ENCODE measurements at places on chromosomes 5 and 9.

DNA sequence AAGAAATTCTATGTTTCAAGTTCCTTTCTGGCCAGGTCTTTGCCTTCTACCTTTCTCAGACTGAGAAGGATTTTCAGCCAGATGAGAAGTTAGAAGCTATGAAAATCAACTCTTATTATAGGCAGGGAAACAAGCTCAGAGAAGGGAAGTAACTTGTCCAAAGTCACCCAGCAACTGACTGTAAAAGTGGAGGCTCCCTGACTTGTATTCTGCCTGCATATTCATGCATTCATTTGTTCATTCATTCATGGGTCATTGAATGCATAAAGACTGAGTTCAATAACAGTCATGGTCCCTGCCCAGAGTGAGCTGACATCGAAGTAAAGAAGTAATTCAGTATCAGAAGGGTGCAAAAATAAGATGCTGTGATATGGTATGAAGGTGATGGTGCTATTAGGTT lies 239.6 kb downstream of the PAPPA start:
- no peak for DNase-seq

DNA sequence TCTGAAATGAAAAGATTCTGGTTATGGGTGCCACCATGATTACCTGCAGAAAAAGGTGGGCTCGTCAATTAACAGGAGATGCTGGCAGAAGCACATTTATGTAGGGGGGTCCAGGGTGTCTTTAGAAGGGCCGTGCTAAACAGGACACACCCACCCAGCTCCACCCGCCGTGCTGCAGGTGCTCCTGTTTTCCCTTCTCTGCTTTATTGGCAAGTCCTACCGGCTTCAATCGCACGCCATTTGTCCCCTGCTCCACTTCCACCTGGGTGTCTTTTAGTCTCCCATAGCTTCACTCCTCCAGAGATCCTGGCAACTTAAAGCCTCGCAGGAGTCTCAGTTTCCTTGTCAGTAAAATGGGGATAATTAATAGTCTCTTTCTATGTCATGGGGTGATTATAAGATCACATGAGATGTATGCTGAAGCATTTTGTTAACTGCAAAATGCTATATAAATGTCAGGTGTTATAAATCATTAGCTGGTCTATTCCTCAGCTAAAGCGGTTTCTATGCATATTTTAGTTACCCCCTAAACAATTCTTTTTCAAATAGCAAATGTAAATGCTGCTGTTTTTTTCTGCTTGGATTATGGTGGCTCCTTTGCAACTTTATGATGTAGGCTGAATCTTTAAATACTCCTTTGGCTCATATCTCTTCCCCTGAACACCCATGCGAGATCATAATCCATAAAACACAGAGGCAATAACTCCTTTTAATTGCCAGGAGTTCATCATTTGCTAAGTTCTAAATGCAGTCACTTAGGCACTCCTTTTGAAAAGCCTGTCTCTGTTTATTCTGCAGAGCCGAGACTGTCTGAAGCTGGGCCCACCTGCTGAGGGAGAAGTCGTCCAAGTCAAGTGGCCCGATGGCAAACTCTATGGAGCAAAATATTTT lies 406.9 kb downstream of the KDM4C start:
- DNase-seq: no peak

- no peak for DNase-seq
Measured at GRCh38 chr9:95229230-95229915, 88.1 kb downstream of the FANCC start.

- no peak for DNase-seq
Measured at GRCh38 chr9:3648722-3649246, 123.0 kb upstream of the RFX3 start.

- no peak for DNase-seq
Measured at GRCh38 chr9:89491694-89492093, 6.2 kb downstream of the SEMA4D start.

DNA sequence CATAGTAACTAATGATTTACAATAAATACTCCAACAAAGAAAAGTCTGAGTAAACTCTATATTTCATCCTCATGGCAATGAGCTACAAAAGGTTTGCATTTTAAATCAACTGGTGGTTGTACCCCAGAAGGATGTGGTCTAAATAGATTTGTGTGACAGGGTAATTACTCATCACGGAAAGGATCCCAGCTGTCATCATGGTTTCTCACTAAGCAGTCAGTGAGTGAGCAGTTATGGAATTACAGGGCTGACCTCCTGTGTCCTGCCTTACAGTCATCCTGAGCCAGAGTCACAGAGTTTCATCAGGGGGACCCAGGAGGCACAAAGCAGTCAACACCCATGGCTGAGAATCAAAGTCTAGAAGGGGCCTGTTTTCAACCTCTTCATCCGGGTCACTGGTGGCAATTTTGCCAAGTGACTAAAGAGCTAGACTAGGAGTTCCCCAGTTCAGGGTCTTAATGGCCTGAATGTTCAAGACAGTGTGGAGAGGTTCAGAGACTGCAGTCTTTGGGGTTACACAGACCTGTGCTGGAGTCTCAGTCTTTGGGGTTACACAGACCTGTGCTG lies 210.7 kb upstream of the SLC24A2 start:
- peak; percentile 21 for DNase-seq

DNA sequence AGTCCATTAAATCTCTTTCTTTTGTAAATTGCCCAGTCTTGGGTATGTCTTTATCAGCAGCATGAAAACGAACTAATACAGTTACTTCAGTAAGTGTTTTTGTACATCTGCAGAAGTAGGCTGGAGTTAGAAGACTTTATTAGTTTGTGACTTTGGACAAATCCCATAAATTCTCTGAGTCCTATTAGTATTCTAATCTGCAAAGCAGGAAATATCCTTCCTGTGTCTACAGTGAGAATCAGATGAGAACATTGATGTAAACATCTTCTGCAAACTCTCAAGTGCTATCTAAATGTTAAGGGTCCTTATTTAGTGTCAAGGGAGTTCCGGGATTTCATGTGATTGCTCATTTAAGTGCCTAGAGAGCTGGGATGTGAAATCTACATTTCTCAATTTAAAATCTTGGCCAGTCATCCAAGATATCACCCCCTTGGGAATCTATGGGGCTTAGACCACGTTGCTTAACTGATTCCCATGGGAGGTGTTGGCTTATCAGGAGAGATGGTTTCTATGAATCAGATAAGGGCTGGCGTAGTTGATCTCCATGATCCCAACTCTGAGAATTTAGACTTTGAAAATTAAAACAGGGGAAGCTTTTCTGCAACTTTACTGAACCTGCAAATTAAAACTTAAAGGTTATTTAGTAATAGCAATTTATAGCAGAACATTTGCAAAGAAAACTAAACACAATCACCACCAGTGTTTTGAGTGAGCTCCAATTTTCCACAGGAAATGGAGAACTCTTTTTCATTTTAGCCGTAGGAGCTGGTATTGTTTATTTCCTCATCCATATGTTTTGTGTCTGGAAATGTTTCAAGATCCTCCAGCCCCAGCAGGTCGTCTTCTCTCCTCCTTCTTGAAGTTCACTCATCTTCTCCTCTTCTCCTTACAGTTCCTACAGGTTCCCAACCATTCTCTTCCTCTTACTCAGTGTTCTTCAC lies 241.6 kb upstream of the CD180 start:
- no peak for DNase-seq

- no peak for DNase-seq
Measured at GRCh38 chr5:40841068-40841805, at the start of gene CARD6. Gene CARD6 (plus strand): TSS chr5:40841367. CDS start chr5:40841383, 16 bp downstream.

DNA sequence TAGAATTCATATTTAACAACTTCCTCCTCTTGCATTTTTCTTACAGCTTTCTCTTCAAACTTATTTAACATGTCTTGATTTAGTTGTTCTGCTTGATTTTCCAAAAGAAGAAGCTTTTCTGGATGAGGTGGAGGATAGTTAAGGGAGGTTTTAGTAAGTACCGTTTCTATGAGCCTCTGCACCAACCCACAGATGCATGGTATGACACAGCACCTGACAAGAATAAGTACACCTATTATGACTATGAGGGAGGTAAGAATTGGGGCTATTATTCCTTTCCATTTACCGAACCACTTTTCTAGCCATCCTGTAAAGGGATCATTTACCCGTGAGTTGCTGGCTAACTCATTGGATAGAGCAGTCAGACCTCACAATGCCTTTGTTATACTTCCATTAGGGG lies 2.5 kb upstream of the HMGCS1 start:
- DNase-seq: no peak

- DNase-seq: no peak
Measured at GRCh38 chr9:20496328-20496727, 126.0 kb downstream of the MLLT3 start.

- DNase-seq: no peak
Measured at GRCh38 chr5:58924306-58924705, 341.4 kb downstream of the RAB3C start.

GRCh38 chr5:62308439-62308838 lies 2.4 kb downstream of the KIF2A start:
- no peak for DNase-seq

- DNase-seq: no peak
Measured at GRCh38 chr5:141635646-141636045, 1.0 kb downstream of the HDAC3 start.

DNA sequence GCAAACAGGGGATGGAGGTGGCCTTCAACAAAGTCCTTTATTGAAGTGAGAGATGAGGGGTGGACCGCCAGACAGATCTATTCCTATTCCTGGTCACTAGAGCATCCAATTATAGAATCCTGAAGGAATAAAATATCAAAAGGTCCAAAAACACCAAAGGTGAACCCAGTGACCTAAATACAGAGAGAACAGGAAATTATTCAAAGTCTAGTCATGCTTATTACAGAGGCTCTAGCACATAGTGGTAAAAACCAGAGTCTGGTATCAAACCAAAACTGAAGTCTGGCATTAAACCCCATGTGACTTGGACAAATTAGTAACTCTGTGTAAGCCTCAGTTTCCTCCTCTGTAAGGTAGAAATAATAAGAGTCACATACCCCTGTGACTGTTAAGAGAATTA lies 100.5 kb upstream of the SNX2 start:
- no peak for DNase-seq

DNA sequence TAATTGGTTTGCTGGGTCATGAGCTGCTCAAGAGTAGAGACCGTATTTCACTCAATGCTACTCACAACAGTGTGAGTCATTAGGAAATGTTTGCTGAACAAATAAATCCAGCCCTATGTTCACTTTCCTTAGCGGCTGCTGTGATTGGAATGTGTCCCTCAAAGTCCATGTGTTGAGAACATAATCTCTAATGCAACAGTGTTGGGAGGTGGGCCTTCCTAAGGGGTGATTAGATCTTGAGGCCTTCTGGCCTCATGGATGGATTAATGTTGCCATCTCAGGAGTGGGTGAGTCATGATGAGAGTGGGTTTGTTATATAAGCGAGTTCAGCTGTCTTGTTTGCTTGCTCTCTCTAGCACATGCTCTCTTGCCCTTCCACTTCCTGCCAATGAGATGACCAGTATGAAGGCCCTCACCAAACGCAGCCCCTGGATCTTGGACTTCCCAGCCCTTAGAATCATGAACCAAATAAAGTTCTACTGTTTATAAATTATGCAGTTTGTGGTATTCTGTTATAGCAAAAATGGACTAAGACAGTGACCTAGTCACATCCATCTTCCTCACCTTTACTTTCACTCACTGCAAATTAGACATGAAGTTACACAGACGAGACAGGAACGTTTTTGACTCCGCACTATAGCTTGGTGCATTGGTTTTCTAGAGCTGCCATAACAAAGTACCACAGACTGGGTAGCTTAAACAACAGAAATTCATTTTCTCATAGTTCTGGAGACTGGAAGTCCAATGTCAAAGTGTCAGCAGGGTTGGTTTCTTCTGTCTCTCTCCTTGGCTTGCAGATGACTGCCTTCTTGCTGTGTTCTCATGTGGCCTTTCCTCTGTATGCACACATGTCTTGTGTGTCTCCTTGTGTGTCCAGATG lies 50.9 kb upstream of the FAM169A start:
- DNase-seq: no peak

GRCh38 chr9:6495466-6495865 lies 82.5 kb downstream of the UHRF2 start:
- DNase-seq: no peak

DNA sequence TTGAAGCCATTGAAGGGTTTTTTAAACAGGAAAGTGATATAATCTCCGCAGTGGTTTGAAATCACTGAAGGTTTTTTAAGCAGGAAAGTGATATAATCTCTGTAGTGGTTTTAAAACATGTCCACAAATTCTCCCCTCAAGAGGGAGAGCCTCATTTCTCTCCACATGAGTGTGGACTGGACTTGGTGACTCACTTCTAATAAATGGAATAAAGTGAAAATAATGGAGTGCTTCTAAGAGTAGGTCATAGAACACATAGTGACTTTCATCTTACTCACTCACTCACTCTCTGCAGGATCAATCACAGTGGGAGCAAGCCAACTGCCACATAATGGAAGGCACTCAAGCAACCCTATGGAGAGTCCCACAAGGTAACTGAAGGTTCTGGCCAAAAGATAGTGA lies 12.0 kb downstream of the CTNNAL1 start:
- DNase-seq: no peak

DNA sequence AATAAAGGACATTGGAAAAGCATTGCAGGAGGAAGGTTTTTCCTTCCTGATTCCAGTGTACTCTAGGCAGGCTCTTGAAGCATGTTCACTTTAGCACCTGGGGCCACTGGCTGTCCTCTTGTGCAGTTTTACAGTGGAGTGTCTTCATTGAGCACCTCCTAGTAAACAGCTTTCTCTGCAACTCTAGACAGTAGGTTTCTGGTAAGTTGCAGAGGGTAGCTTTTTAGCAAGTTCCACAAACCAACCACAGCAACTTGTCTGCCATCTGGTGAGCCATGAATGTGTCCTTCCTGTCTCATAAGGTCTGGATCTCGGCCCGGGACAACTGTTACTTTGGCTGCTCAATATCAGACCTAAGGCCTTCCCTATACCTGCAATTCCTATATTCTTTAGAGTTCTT lies 488.0 kb downstream of the MAN2A1 start:
- no peak for DNase-seq

- peak; percentile 25 for DNase-seq
Measured at GRCh38 chr9:136844761-136845464, 2.6 kb downstream of the AJM1 start.

DNA sequence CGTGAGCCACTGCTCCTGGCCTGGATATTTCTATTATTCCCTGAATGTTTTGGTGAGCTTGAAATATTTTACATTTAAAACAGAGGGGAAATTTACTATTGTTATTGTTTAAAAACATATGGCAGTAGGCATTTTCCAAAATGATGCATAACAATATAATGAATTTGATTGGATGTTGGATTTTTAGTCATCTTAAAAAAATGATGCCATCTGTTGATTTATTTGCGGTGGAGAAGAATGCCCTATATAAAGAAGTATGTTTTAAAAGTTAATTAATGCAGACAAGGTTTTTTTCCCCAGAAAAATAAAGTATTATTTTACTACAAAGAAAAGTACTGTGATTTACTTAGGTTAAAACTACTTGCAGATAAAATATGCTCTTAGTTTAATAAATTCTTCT lies 33.4 kb upstream of the ARRDC3 start:
- DNase-seq: no peak

DNA sequence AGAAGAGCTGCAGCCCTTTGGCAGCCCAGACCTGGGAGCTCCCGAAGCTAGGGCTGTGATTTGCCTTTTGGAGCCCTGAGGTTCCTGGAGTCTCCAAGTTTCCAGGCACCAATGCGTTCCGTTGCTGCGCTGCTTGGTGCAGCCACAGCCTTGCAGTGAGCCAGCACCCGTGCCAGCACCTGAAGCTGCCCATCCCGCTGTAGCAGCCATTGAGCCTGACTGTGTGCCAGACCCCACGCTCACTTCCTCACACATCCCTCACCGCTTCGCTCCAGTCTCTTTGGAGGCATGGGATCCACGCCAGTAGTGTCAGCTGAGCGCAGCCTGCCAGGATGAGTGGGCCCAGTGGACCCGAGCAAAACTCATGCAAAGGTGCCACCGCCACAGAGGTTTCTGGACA lies 22.5 kb upstream of the C9orf72 start:
- no peak for DNase-seq

Data from CD4-positive, alpha-beta T cell treated with Interleukin-12 subunit alpha and Interleukin-12 subunit beta, for 1 hour (primary cell).